ENCODE measurements at places on chromosomes 6 and 20.

DNA sequence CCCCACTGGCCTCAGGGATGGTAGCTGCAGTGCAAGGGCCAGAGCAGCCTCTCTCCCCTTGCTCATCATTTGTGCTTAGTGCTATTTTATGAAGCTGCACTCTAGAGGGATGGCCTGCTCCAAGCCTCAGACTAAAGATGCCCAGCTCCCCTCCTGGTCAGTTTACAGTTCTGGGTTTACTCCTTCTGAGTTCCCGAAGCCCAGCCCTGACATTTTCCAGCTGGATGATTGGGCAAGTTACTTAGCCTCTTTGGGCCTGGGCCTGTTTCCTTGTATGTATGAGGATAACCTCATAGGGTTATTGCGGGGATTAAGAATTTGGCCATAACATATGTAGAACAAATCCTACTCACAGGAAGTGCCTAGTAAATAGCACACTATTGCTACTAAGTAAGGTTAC lies 31.8 kb upstream of the EMILIN3 start:
- DNase-seq = no peak

- no peak for DNase-seq
These were observed 133.2 kb downstream of the SNX5 start for GRCh38 chr20:17835240-17835933.

GRCh38 chr6:26306232-26306631 lies 58.8 kb upstream of the BTN3A2 start:
- no peak for DNase-seq

DNA sequence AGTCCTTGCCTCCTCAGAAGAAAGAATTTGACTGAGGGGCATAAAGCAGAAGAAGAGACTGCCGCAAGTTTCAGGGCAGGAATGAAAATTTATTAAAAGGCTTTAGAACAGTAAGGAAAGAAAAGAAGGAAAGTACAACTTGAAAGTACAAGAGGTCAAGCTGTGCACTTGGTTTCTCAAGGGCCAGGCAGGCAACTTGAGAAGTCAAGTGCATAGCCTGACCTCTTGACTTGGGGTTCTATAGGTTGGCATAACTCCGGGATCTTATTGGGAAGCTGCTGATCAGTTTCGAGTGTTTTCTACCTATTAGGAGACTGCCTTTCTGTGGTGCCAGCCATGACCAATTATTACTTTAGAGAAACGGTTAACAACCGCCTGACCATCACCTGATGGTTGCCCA lies 237.0 kb upstream of the RGS17 start:
- DNase-seq = no peak

- no peak for DNase-seq
These were observed 10.9 kb downstream of the ITPR3 start for GRCh38 chr6:33631971-33632557.

GRCh38 chr20:47411161-47411560 lies 54.7 kb upstream of the ZMYND8 start:
- DNase-seq = no peak

DNA sequence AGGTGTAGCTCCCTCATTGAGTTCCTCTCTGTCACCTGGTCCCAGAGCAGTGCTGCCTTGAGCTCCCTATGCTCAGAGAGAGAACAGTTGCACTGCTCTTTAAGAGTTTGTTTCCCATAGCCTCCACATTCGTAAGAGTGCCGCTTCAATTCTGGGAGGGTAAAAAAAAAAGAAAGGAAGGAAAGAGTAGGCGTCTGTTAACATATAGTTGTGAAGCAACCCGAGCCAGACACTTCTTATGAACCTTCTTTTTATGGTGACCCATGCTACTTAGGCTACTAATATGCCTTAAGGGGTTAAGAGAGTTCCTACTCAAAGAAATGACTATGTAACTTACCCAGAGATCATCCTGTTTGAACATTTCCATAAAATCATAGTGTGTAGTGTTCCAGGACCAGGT lies 4.3 kb upstream of the ARG1 start:
- DNase-seq = peak; percentile 17

GRCh38 chr6:105250533-105250932 lies 70.7 kb upstream of the POPDC3 start:
- DNase-seq = no peak

GRCh38 chr6:2264932-2265331 lies 19.5 kb upstream of the GMDS start:
- DNase-seq = no peak

- peak; percentile 73 for DNase-seq
These were observed 17.8 kb upstream of the HSF2 start for GRCh38 chr6:122381494-122382265.

DNA sequence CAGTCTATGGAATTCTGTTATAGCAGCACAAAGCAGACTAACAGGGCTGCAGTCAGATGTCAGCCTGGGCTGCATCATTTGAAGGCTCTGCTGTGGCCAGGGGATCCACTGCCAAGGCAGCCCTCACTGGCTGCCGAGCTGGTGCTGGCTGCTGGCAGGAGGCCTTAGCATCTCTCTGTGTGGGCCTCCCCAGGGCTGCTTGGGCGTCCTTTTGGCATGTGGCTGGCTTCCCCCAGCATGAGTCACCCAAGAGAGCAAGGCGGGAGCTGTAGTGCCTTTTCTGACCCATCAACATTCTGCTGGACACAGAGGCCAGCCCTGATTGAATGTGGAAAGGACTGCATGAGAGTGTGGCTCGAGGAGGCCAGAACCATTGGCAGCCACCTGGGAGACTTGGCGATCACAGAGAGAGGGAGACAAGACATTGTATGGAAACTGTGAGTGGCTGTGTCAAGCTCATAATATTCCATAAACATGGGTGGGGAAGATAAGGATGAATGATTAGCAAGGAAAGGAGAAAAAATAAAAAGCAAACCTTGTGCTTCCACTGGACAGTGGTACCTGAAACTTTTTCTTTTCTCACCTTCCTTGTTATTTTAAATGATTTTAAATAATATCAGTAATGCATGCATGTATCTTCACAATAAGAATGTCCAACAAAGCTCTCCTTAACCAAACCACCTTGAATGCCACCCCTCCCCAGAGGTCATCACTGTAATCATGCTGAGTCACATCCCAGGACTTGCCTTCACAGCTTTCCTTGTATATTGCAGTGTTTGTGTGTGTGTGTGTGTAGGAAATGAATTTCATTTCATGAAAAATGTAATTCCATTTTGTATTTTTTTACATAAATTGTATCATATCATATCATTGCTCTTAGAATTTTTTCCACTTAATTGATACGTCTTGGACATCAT lies 55.0 kb upstream of the VSX1 start:
- no peak for DNase-seq

DNA sequence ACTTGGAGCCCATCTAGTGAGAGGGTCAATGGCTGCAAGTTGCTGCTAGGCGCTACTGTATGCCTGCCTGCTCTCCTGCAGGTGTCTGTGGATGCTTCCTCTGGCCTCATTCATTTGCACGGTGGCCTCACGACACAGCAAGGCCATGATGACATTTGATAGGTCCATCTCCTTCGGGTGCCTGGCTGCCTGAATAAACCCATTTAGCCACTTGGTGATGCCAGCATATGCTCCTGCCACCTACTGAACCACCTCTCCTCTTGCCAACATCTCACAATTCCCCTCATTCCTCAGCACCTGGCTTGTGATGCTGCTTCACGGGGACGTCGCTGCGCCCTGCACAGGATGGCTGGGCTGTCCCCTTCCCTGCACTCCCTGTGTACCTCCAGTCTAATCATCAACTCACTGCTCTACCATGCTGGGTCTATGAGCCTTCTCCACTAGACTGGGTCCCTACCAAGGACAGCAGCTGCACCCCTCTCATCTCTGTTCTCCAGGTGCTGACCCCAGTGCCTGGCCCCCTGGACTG lies 51.1 kb downstream of the AGPAT4 start:
- no peak for DNase-seq

DNA sequence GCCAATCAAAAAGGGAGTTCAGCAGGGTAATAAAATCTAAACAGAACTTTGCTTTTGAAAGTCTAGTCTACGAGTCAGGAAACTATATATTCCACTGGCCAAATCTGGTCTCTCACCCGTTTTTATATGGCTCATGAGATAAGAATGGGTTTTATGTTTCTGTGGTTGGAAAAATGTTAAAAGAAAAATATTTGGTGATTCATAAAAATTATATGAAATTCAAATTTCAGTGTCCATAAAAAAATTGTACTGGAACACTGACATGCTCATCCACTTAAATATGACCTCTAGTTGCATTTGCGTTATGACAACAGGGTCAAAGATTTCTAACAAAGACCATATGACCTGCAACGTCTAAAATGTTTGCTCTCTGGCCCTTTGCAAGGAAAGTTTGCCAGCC lies 22.3 kb upstream of the LAMP5 start:
- DNase-seq = no peak

- DNase-seq = no peak
These were observed 47.7 kb downstream of the COL12A1 start for GRCh38 chr6:75158176-75158575.

DNA sequence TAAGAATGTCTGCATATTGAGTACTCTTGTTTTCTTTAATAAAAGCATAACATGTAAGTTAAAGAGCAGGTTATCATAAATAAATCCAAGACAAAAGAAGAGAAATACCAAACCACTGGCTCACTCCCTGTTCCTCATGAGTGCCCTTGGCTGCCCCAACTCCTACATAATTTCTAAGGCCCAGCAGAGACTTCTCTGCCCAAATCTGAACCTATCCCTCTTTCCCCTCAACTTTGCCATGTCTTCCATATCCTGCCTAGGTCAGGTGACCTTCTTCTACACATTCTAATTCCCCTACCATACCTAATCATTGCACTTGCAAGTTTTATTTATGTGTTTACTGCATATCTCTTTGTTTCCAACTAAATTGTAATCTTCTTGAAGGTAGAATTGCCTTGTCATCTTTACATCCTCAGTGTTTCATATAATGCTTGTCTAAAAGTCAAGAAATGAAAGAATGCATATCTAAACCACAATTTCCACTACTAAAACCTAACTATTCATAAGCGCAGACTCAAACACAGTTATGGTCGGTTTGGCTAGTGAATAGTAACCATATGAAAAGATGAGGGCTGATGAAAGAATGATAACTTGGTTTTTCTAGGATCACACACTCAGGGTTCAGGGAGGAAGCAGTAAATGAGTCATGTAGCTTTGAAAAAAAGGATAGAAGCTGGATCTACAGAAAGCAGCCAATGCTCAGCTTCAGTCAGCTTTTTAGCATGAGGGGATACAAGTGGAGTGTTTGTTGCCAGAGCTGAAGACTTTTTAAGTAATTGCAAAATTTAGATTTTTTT lies 53.3 kb upstream of the EYA4 start:
- no peak for DNase-seq

DNA sequence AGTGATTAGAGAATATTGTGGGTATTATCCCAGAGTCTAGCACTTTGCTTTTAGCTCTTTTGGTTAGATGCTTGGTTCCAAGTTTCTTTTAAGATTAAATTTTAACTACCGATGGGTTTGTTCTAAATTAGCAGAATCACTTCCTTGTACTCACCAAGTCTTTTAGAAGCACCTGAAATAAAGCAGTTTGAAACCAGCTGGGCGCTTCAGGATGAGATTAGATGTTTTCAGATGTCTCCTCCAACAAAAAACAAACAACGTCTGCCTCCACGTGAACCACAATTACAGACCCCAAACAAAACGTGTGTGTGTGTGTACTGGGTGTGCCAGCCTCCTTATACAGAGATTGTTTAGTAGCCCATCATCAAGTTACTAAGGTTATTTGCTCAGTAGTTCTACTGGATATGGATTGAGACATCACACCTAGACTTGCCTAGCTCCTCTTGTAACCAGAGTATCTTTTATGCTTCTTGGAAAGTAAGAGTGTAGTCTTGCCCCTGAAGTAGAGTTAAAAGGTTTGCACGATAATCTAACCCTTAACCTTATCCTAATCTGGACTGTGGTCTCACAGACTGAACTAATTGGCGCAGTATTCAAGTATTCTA lies 2.3 kb downstream of the DSTN start:
- no peak for DNase-seq

GRCh38 chr20:33532753-33533459 lies 43.0 kb downstream of the CBFA2T2 start:
- no peak for DNase-seq

- DNase-seq = no peak
These were observed 595.5 kb downstream of the COL12A1 start for GRCh38 chr6:74610352-74610751.

DNA sequence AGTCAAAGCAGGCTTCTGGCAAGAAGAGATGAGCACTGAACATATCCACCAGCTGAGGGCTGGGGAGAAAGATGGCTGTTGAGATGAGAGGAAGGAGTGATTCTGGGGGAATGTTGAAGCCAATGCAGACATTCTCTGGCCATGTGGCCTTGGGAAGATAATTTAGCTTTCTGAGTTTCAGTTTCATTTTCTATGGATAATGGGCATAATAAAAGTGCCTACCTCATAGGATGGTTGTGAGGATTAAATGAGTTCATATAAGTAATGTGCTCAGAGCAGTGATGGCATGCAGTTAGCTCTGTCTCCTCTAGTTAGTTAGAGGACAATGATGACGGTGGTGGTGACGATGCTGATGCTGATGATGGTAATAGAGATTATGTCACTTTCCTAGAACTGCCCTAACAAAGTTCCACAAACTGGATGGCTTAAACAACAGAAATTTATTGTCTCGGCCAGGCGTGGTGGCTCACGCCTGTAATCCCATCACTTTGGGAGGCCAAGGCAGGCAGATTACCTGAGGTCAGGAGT lies 18.5 kb upstream of the KCNK5 start:
- DNase-seq = no peak

- DNase-seq = no peak
These were observed 13.7 kb upstream of the ZMYND8 start for GRCh38 chr20:47370214-47370613.

DNA sequence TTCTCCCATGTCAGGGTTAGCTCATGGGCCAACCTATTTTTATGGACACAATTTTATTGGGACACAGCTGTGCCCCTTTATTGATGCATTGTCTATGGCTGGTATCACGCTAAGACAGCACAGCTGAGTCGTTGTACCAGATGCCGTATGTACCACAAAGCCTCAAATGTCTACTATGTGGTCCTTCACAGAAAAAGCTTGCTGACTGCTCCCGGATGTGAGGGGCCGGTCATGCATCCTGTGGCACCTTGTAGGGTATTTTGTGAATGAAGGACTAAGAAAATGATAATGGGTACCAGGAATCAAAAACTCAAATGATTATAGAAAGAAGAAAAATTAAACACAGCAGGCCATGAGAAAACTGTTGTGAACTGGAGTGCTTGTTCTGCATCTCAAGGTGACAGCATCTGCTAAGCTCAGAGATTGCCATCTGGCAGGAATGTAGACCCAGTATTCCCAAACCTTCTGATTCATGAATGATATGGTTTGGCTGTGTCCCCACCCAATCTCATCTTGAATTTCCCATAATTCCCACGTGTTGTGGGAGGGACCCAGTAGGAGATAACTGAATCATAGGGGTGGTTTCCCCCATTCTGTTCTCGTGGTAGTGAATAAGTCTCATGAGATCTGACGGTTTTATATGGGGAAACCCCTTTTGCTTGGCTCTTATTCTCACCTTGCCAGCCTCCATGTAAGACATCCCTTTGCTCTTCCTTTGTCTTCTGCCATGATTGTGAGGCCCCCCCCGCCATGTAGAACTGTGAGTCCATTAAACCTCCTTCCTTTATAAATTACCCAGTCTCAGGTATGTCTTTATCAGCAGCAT lies 248.5 kb downstream of the TSHZ2 start:
- DNase-seq = no peak

- no peak for DNase-seq
These were observed 108.7 kb upstream of the MAP3K4 start for GRCh38 chr6:160882791-160883279.
